ENCODE measurements at places on chromosomes 11 and 22.

GRCh38 chr11:67500831-67501715, 4.1 kb downstream of the PITPNM1 start:
- no peak overlapping the region for H3K27ac ChIP-seq
- H3K27me3 ChIP-seq = no peaks in the 10 kb centered on the region
- H3K4me1 ChIP-seq = peaks cover 15% of the 10 kb centered on the region
- no peak overlapping the region for H3K4me3 ChIP-seq
- no peaks in the 10 kb centered on the region for H3K36me3 ChIP-seq
- DNase-seq = no peak

DNA sequence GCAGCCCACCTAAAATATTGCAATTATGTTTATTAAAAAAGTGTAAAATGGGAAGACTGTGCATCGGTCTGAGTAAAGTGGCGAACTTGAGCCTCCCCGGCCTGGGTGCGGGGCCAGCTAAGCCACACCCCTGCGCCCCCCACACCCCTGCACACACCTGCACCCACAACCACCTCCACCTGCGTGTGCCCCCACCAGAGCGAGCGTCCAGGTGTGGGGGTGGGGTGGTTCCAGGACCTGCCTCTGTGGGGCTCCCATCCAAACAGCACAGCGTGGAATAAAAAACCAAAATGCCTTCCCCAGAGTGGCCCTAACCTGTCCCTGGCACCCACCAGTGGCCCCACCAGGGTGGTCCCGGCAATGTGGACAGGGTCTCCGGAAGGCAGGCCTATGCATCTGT, 30.1 kb upstream of the CARS1 start:
- no peaks in the 10 kb centered on the region for H3K36me3 ChIP-seq
- no peak for DNase-seq
- no peak overlapping the region for H3K27ac ChIP-seq
- no peaks in the 10 kb centered on the region for H3K4me1 ChIP-seq

DNA sequence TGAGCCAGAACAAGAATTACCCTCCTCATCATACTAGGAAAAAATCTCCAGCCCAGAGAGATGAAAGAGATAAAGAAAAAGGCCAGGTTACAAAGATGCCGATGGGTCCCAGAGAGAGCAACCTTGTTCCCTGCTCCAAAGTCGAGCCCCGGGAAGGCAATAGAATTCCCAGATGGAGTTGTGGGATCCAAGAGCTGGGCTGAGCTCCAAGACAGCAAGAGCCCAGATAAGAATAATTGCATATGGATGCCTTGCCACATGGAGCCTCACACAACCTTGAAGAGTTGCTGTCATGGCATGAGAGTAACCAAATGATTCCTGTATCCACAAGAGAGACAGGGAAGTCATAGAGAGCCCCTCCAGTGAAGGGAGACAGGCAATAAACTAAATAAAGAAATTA, 30.9 kb downstream of the IL10RA start:
- H3K27ac ChIP-seq = no peak overlapping the region
- DNase-seq = no peak
- no peaks in the 10 kb centered on the region for H3K27me3 ChIP-seq
- no peaks in the 10 kb centered on the region for H3K36me3 ChIP-seq
- H3K4me1 ChIP-seq = no peaks in the 10 kb centered on the region

DNA sequence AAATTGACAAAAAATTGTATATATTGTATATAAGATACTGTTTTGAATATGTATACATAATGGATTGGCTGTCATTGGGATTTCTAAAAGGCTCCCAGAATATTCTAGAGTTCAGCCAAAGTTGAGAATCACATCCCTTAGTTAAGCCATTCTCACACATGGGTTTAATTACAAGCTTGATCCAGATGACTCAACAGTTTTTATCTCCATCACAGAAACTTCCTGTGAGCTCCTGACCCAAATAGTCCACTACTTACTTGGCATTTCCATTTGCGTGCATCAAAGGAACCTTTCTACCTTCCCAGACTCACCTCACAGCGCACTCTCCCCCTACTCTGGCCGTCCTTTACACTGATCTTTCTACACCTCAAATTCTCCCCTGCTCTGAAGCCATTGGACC, 184.8 kb upstream of the ARHGAP20 start:
- H3K27ac ChIP-seq = no peak overlapping the region
- H3K36me3 ChIP-seq = no peaks in the 10 kb centered on the region
- DNase-seq = no peak
- H3K4me3 ChIP-seq = no peak overlapping the region
- H3K27me3 ChIP-seq = no peaks in the 10 kb centered on the region

All from adrenal gland (tissue), 19 donors.